Non-pigmented ciliary epithelial cell (primary cell): ENCODE measurements at places on chromosomes 3 and 15.
A peak's percentile ranks its signal among the peaks of the same experiment; 100 is the strongest.

DNA sequence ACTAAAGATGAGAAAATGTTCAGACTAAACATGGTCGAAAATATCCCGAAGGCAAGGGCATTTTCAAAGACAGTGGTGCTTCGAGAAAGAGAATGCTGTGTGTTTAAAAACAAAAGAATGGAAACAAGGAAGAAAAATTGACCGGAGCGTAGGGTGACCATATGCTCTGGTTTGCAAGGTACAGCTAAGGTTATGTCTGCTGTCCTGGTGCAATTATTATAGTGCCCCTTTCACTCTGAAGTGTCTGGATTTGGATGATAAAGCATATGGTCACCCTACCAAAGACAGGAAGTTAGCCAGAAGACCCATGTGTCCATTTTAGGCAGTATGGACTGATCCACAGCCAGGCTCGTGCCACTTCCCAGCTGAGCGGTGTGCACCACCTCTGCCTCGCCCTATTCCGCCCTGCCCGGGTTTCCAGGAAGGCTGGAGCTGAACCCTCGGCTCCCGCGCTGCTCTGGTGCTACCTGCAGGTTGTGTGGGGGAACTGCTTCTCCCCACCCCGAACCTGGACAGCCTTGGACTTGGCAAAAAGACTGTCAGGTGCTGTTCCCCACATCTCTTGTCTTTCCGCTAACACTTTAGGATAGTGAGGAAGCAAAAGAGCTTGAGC, 25.2 kb downstream of the GOLGA6D start:
- DNase-seq: no peak

DNA sequence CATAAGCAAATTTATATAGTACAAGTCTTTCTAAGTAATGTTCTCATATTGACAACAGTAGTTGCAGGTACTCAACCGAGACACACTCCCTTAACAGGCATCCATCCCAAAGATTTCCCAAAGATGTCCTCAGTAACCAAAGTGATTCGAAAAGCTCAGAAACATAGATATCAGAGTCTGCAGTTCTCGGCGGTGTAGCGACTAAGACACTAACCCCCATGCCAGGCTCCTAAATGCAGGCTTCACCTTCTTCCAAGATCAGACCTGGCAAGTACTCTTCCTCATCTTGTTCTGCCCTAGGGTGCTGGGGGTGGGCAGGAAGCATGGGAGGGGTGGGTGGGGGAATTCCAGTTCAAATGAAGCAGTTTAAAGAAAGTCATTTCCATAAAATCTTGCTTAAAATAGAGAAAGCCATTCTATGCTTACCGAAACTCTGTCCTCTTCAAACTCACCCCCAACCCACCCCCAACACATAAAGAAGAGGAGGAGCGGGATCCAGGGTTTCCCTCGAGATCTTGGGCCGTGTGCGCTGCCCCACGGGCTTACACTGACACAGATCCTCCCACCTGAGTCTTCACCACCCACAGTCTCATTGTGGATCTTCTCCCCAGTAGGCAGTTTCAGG, 59.0 kb upstream of the BCL6 start:
- DNase-seq: no peak

GRCh38 chr3:50118237-50118636, 29.5 kb downstream of the RBM5 start:
- no peak for DNase-seq

GRCh38 chr3:47554335-47554734, 24.3 kb downstream of the CSPG5 start:
- no peak for DNase-seq

DNA sequence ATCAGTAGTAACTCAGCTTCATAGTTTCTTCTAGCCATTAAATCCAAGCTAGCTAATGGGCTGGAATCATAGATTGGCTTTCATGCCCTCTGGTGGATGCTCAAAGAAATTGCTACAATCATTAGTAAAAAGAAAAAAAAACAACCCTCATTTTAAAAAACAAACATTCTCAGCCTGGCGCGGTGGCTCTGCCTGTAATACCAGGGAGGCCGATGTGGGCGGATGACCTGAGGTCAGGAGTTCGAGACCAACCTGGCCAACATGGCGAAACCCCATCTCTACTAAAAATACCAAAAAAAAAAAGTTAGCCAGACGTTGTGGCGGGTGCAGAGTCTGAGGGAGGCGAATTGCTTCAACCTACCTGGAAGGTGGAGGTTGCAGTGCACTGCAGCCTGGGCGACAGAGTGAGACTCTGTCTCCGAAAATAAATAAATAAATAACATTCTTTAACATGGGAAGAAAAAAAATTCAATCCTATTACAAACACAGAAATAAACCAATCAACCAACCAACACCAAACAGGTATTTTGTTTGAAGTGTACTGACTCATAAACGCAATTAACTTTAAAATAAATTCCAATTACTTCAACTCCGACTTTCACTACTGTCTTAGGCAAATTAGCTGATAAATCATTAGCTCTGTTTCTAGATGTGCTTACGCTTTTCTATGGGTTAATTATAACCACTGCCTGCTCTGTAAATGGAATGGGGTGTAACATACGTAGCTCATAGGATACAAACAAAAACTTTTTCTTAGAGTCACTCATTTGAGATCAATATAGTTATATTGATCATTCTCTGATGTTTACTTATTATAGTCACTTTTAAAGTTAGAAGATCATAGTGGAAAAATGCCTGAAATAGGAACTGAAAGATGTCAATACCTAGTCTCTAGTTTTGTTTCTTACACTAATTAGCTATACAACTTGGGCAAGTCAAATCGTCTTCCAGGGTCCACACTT, 24.9 kb downstream of the TMEM207 start:
- DNase-seq: no peak

DNA sequence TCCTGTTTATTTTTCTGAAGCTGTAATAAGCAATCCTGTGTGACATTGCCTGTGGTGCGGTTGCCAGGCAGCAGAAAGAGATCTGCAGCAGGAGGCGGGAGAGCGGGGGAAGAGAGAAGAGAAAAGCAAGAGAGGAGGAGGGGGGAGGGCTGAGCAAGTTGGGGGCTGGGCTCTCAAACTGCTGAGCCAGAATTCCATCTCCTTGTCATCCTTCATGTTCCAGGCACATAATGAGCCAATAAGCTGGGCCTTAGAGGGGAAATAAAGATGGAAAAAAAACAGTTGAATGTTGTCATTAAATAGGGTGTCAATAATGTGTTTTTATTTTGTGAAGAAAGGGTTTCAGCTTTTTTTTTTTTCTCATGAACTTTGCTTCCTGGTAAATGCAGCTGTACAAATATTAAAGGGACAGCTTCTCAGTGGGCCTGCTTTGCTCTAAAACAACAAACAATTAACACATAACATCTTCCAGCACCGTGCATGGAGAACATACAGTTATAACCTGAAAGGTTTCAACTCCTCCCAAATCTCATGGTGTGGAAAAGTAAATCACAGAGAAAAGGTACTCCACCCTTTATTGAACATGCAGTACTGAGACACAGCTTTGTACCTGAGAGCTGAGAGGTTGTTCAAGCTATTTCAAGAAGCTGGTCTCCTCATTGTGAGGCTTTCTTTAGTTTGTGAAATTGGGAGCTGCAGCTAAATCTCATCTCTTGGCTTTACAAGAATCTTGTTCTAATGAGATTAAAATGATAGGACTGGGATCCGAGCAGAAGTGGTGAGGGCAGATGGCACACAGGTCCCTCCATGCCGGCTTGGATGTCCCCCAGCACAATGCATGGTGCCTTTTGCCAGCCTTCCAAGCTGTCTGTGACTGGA, 451.1 kb upstream of the KCNMB2 start:
- peak; percentile 79 for DNase-seq

DNA sequence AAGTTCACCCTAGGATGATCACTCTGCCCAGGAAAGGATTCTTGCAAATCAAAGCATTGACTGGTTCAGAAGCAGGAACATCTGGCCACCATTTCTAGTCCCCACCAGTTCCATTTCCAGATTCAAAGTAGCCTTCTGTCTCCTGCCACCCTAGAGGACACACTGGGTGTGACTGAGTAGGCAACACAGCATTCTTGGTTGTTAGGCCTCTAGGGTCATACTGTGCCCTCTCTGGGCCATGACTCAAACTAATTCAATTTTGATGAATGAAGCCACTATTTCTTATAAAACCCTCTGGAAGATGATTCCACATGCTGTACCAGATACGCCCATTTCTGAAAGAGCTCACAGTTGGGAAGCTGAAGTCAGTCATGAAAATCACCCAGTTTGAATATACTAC, 69.7 kb downstream of the WDR76 start:
- DNase-seq: no peak

GRCh38 chr3:10338164-10338470, 17.2 kb upstream of the SEC13 start:
- no peak for DNase-seq

DNA sequence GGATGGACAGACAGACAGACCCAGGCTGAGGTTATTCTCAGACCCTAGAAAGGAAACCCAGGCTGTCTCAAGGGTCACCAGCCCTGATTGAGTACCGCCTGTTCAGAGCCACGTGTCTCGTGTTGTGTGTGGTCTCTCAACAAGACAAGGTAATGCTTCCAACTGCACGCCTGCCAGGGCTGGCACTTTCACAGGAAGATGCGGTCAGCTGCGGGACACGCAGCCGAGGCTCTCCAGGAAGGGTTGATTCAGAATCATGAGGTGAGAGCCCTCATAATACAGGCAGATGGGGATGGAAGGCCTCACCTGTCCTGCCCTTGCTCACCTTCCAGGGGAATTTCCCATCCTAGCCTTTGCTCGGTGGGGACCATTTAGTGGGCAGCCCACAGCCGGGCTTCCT, 81.4 kb downstream of the TOP2B start:
- no peak for DNase-seq

- DNase-seq: no peak
Observed at GRCh38 chr3:11913316-11913715, 66.6 kb upstream of the TAMM41 start.

DNA sequence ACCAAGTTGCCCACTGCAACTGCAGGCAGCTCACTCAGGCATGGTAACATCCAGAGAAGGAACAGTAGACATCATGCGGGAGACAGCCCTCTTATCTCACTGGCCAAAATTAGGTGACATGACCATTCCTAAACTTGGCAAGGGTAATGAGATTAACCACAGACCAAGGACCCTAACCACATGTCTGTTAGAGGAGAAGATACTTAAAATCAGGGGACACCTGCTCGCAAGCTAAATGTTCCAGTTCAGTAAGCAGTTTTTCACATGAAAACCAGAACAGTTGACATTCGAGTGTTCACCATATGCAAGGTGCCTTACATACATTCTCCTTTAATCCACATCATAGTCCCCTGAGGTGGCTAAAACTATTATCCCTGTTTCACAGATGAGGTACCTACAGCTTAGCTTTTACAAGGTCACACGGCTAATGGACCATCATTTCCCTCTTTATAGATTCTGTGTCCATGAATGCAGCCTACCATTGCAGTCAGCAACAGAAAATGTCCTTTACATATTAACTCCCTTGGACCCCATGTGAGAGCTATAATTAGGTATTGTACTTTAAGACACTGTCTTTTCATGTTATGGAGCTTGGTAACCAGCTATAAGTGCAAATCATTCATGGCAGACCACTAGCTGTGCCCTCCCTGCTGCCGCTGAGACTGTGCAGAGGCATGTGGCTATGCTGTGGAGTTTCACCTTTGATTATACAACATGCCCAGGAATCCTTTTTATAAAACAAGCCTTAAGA, 154.1 kb downstream of the LIPC start:
- no peak for DNase-seq

DNA sequence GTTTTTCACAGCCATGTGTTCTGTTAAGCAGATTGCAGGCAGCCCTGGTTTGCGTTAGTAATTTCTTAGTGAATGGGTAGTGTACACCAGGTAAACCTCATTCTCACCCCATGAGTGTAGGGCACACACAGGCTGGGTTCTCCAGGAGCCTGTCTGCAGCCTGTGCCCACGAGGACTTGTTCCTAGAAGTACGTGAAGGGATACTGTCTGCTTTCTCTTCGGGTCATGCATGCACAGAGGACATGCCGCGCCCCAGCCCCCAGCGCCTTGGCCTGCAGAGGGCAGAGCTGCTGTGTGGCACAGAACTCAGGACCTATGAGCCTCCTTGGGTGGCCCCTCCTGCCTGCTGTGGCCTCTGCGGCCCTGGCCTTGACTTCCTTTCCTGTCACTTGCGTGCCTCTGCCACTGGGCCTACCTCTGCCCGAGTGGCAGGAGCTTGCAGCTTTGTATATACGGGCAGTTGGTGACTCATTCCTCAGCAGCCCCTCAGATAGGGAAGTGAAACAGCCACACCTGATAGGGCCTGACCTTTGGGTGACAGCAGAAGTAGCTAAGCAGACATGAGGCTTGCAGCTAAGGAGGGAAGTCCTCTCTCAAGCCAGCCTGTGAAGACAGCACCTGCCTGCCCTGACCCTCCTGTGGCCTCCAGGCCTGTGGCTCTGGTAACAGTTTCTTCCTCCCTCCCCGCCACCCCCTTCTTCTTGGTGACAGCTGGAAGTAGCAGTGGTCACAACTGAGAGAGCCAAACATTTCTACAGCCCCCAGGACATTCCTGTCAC, 19.5 kb downstream of the PPCDC start:
- no peak for DNase-seq

DNA sequence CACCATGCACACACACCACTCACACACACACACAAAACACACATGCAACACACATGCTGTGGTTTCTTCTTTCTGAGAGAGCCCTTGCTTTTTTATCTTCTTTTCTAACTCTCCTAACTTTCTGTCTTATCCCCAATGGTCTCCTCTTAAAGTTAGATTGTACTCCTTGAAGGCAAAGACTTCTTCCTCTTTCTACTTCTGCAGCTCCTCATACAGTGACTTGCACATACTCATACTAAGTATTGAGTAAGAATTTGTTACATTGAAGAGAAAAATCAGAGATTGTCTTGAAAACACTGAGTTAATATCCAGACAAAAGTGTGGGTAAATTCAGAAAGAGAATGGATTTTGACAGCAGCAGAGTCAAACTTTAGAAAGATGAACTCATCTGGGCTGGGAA, 64.4 kb downstream of the GTPBP8 start:
- no peak for DNase-seq

DNA sequence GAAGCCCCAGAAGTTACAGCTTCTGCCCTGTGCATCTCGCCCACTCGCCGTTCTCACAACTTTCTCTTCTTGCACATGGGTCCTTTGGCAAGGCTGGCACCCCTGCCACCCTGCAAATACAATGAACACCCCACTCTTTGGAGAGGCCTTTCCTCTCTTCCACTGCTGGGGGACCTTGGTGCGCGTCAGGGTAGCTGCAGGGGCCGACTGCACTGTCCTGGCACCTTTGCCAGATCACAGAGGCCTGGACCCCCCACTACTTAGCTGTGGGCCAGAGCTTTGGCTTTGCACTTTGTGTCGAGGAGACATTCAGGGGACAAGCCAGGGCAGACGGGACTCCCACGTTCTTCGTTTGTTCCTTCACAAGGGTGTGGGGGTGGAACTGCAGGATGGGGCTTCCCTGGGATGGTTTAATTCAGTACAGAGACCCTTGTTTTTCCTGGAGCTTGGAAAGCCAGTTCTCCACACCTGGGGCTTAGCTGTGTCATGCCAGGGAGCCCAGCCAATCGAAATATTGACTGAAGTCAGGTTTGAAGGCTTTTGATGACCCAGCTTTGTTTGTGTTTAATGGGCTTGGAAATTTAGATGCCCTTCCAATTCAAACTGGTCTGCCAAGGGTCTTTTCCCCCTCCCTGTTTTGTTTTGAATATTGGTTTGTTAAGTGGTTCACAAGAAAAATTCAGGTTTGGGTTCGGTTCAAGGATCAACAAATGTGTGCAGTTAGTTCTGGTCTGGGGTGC, 256.1 kb upstream of the TLE3 start:
- no peak for DNase-seq

- DNase-seq: no peak
Observed at GRCh38 chr3:113270786-113271185, 59.4 kb downstream of the BOC start.
